ENCODE measurements at places on chromosomes 11 and 22. TPM values are rescaled to one million over a fixed set of nuclear protein-coding genes. Genes with fewer than 3 reads are reported as not detected.

GRCh38 chr11:10604340-10604748, 35.9 kb upstream of the LYVE1 start:
- no peaks in the 10 kb centered on the region for H3K36me3 ChIP-seq
- DNase-seq, result no peak
- H3K27me3 ChIP-seq, result peaks cover 4% of the 10 kb centered on the region
- peaks cover 12% of the 10 kb centered on the region for H3K4me1 ChIP-seq

- H3K4me1 ChIP-seq, result peaks cover 2% of the 10 kb centered on the region
- no peak overlapping the region for H3K4me3 ChIP-seq
- peaks cover 40% of the 10 kb centered on the region for H3K27me3 ChIP-seq
- no peak overlapping the region for H3K27ac ChIP-seq
- no peaks in the 10 kb centered on the region for H3K36me3 ChIP-seq
- no peak for DNase-seq
These were observed 800 bp downstream of the KCNJ5 start for GRCh38 chr11:128891913-128892398.

The UPK3A gene
- total RNA-seq, result not detected

The OR4B1 gene
- total RNA-seq, result not detected

The CD3D gene
- total RNA-seq, result 331 TPM

- no peak overlapping the region for H3K27ac ChIP-seq
- DNase-seq, result no peak
- no peak overlapping the region for H3K4me3 ChIP-seq
- no peaks in the 10 kb centered on the region for H3K4me1 ChIP-seq
These were observed 24.3 kb downstream of the FAM83F start for GRCh38 chr22:40019100-40019499.

- peak overlapping the region; percentile 59 for H3K27ac ChIP-seq
- DNase-seq, result peak; percentile 50
- H3K4me3 ChIP-seq, result peak overlapping the region; percentile 37
- H3K27me3 ChIP-seq, result no peaks in the 10 kb centered on the region
These were observed 42.2 kb downstream of the FLI1 start for GRCh38 chr11:128735935-128736605.

The PHF21B gene
- not detected for total RNA-seq

The AIFM3 gene
- total RNA-seq, result 0.21 TPM

GRCh38 chr11:43790444-43790794, 90.2 kb upstream of the ALKBH3 start:
- no peaks in the 10 kb centered on the region for H3K27me3 ChIP-seq
- H3K36me3 ChIP-seq, result peaks cover 24% of the 10 kb centered on the region
- H3K4me1 ChIP-seq, result no peaks in the 10 kb centered on the region
- no peak overlapping the region for H3K27ac ChIP-seq

The SYT8 gene
- not detected for total RNA-seq

DNA sequence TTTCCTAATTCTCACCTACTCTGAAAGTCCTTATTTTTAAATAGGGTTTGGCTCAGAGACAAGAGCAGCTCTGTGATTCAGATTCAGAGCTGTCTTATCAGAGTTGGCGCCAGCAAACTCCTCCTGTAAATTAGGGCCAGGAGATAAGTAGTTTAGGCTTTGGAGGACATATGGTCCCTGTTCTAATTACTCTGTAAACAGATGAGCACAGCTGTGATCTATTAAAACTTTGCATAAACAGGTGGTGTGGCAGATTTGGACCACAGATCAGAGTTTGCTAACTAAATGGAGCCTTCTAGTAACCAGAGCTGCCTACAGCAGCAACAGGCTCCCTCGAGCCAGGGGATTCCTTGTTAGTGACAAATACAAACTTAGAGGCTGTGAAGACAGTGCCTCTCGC, 27.9 kb downstream of the YPEL1 start:
- H3K36me3 ChIP-seq, result no peaks in the 10 kb centered on the region
- no peaks in the 10 kb centered on the region for H3K27me3 ChIP-seq
- H3K27ac ChIP-seq, result no peak overlapping the region
- H3K4me1 ChIP-seq, result no peaks in the 10 kb centered on the region

The MYBPC3 gene
- total RNA-seq, result not detected

GRCh38 chr11:63670433-63671321, 499 bp downstream of the ATL3 start:
- H3K27ac ChIP-seq, result peak overlapping the region; percentile 90
- H3K36me3 ChIP-seq, result peaks cover 13% of the 10 kb centered on the region
- peaks cover 49% of the 10 kb centered on the region for H3K4me1 ChIP-seq
- DNase-seq, result peak; percentile 54
- H3K27me3 ChIP-seq, result no peaks in the 10 kb centered on the region

The OR6T1 gene
- not detected for total RNA-seq

- H3K27me3 ChIP-seq, result no peaks in the 10 kb centered on the region
- H3K4me3 ChIP-seq, result no peak overlapping the region
- no peak for DNase-seq
- H3K27ac ChIP-seq, result no peak overlapping the region
These were observed 350.9 kb upstream of the SYN3 start for GRCh38 chr22:33409079-33409478.

GRCh38 chr11:94830722-94831510, 62.8 kb downstream of the AMOTL1 start:
- H3K4me1 ChIP-seq, result no peaks in the 10 kb centered on the region
- no peak for DNase-seq
- no peaks in the 10 kb centered on the region for H3K27me3 ChIP-seq

The GGTLC2 gene
- total RNA-seq, result not detected

The CHRNA10 gene
- 1.1 TPM for total RNA-seq

GRCh38 chr11:60774726-60775125, 10.4 kb upstream of the MS4A10 start:
- no peaks in the 10 kb centered on the region for H3K27me3 ChIP-seq
- H3K36me3 ChIP-seq, result no peaks in the 10 kb centered on the region
- H3K4me1 ChIP-seq, result peaks cover 7% of the 10 kb centered on the region
- H3K4me3 ChIP-seq, result no peak overlapping the region
- no peak overlapping the region for H3K27ac ChIP-seq

DNA sequence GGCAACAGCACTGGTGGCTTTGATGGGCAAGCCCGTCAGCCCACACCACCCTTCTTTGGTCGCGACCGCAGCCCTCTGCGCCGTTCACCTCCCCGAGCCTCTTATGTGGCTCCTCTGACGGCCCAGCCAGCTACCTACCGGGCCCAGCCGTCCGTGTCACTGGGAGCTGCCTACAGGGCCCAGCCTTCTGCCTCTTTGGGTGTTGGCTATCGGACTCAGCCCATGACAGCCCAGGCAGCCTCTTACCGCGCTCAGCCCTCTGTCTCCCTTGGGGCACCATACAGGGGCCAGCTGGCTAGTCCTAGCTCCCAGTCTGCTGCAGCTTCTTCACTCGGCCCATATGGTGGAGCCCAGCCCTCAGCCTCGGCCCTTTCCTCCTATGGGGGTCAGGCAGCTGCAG, 8.0 kb downstream of the RBM14 start:
- H3K4me1 ChIP-seq, result peaks cover 63% of the 10 kb centered on the region
- H3K4me3 ChIP-seq, result no peak overlapping the region
- H3K36me3 ChIP-seq, result peaks cover 93% of the 10 kb centered on the region

The MMP27 gene
- total RNA-seq, result not detected

GRCh38 chr11:71201936-71202597, 50.3 kb downstream of the SHANK2 start:
- no peak for DNase-seq
- H3K27ac ChIP-seq, result no peak overlapping the region
- H3K27me3 ChIP-seq, result no peaks in the 10 kb centered on the region
- H3K4me1 ChIP-seq, result no peaks in the 10 kb centered on the region
- H3K36me3 ChIP-seq, result no peaks in the 10 kb centered on the region

The KIRREL3 gene
- not detected for total RNA-seq

The KRTAP5-9 gene
- 0.21 TPM for total RNA-seq

- H3K36me3 ChIP-seq, result no peaks in the 10 kb centered on the region
- no peak overlapping the region for H3K4me3 ChIP-seq
- H3K27me3 ChIP-seq, result no peaks in the 10 kb centered on the region
- H3K4me1 ChIP-seq, result no peaks in the 10 kb centered on the region
- no peak for DNase-seq
These were observed 1475.5 kb upstream of the TENM4 start for GRCh38 chr11:80916173-80916798.

The SCGB1A1 gene
- not detected for total RNA-seq

DNA sequence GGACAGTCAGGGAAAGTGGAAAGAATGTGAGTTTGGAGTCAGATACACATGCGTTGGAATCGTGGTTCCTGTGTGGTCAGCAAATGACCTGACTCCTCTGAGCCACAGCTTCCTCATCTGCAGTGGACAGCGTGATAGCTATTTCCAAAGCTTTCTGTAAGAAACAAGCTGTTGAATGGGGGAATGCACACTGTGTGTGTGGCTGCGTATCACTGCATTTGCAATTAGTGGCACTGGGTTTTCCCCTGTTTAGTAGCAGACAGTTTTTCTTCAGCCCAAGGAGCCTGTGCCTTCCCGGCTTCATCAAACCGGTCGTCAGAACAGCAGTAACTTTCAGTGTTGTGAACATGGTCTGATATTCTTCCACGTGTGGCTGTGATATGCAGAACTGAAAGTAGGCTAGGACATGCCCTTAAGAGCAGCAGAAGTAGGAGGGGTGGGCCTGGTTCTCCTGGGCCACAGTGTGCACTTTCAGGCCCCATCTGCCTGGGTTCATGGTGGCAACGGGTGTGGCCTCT, 121.5 kb downstream of the RRAS2 start:
- H3K4me1 ChIP-seq, result peaks cover 3% of the 10 kb centered on the region
- H3K27me3 ChIP-seq, result no peaks in the 10 kb centered on the region
- no peaks in the 10 kb centered on the region for H3K36me3 ChIP-seq
- H3K27ac ChIP-seq, result no peak overlapping the region

- H3K4me3 ChIP-seq, result no peak overlapping the region
- no peaks in the 10 kb centered on the region for H3K27me3 ChIP-seq
- no peak overlapping the region for H3K27ac ChIP-seq
- DNase-seq, result no peak
- H3K36me3 ChIP-seq, result no peaks in the 10 kb centered on the region
These were observed 48.0 kb upstream of the AMPD3 start for GRCh38 chr11:10407055-10407454.

The PKNOX2 gene
- total RNA-seq, result not detected

DNA sequence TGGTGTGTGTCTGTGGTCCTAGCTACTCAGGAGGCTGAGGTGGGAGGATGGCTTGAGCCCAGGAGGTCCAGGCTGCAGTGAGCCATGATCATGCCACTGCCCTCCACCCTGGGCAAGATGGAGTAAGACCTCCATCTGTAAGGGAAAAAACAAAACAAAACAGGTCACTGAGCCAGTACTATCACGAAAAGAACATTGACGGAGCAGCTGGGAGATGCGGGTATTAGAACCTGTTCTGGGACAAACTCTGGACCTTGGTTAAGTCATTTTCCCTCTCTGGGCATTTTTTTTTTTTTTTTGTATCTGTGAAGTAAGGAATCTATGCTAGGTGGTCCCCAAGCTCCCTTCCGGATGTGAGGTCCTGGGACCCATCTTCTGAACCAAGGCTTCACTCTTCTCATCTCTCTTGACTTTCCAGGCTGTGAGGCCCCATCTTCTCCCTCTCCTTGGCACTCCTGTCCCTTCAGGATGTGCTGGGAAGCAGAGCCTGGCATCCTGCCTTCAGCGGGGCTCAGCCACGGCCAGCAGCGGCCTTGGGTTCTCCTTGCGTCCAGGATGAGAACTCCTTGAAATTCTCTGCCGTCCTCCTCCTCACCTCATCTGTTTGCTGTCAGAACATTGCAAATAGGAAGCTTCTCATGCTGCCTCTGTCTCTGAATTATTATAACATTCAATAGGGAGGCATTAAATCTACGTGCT, 130.8 kb downstream of the GRIK4 start:
- H3K27ac ChIP-seq, result no peak overlapping the region
- no peaks in the 10 kb centered on the region for H3K36me3 ChIP-seq
- no peaks in the 10 kb centered on the region for H3K4me1 ChIP-seq
- H3K4me3 ChIP-seq, result no peak overlapping the region
- no peak for DNase-seq

DNA sequence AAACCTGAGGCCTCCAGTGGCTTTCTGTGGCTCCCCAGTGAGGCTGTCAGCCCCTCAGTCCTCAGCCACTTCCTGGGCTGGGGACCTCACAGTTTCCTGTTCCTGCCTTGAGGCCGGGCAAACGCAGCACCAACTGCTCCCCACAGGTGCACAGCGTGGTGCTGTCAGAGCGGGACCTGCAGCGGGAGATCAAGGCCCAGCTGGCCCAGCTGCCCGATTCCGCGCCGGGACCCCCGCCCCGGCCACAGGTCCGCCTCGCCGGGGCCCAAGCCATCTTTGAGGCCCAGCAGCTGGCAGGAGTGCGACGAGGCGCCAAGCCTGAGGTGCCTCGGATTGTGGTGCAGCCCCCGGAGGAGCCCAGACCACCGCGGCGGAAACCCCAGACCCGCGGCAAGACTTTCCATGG, 5.4 kb downstream of the TBC1D10C start:
- H3K4me1 ChIP-seq, result peaks cover 74% of the 10 kb centered on the region
- H3K4me3 ChIP-seq, result peak overlapping the region; percentile 85
- peak overlapping the region; percentile 87 for H3K27ac ChIP-seq
- DNase-seq, result peak; percentile 84

GRCh38 chr11:34086554-34087283, 18.7 kb upstream of the NAT10 start:
- no peaks in the 10 kb centered on the region for H3K27me3 ChIP-seq
- peaks cover 10% of the 10 kb centered on the region for H3K4me1 ChIP-seq
- peak overlapping the region; percentile 55 for H3K27ac ChIP-seq
- no peak for DNase-seq
- no peak overlapping the region for H3K4me3 ChIP-seq
